Tibial nerve (tissue), 4 donors: ENCODE measurements at places on chromosomes 7 and 10.

GRCh38 chr10:70880077-70880534, 8.3 kb downstream of the PCBD1 start:
- peak; percentile 71 for DNase-seq

DNA sequence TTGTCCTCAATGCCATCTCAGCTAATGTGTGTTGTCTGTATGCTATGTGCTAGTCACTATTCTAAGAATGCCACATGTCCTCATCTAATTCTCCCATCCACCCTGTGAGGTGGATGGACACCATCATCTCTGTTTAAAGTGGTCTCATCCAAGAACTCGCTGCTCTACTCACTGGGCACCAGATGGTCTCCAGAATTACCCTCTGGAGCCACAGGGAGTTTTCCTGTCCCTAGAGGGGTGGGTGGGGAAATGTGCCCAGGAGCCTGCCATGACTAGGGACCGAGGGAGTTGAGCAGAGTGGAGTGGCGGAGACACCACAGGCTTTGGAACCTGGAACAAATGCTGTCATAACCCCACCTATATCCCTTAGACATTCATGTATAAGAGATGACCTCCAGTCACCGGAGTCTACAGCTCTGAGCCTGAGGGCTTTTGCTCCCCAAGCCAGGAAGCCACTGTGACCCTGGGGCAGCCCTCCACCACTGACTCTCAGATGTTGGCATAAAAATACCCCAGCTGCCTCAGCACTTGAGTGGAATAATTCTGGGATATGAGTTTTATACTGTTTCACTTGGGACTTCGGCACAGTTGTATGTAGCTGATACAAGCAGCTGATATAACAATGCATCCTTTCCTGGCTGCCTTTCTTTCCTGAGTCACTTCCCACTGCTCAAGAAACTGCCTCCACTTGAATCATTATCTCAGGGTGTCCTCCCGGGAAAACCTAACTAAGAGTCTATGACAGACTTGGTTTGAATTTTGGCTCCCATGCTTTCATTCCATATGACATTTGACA, 61.5 kb upstream of the RAPGEF5 start:
- no peak for DNase-seq

GRCh38 chr7:64905547-64905946, 2.5 kb downstream of the ZNF273 start:
- no peak for DNase-seq

- DNase-seq: no peak
Observed at GRCh38 chr7:17619196-17619818, 320.9 kb downstream of the AHR start.

GRCh38 chr10:62048919-62049623, 147.6 kb downstream of the ARID5B start:
- peak; percentile 85 for DNase-seq

DNA sequence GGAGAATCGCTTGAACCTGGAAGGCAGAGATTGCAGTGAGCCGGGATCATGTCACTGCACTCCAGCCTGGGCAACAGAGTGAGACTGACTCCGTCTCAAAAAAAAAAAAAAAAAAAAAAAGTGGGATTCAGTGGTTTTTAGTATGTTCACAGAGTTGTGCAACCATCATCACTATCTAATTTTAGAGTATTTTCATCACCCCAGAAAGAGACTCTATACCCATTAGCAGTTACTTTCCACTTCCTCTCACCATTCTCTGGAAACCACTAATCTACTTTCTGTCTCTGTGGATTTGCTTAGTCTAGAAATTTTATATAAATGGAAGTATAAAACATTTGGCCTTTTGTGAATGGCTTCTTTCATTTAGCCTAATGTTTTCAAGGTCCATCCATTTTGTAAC, 113.4 kb downstream of the ST7 start:
- DNase-seq: no peak

DNA sequence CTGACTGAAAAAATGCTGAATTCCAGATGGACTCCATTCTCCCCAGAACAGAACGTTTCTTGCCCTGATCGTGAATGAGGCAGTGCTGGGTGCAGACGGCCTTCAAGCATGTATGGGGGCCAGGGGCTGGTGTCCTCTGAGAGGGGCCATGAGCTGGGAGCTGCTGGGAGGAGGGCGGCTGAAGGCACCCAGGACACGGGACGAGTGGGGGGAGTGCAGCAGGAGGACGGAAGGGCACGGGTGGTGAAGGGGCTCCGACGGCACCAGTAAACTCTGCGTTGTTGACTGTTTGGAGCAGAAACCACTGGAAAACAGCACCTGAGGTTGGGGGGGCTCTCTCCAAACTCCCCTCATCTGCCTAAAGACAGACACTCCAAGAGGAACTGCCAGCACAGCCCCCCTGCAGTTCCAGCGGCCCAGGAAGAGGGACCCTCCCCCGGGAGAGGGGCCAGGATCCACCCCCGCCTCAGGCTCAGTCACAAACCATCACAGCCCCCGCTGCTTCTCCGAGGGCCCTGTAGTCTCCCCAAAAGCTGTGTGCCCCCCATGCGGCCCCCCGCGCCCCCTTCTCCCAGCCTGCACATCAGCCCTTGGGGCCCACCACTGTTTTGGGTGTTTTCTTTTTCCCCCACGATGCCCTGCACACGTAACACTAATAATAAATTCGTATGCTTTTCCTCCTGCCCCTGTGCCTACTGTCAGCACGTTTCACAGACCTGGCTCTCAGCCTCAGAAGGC, 55.5 kb downstream of the DPYSL4 start:
- DNase-seq: no peak

- no peak for DNase-seq
Observed at GRCh38 chr10:8306685-8307364, 252.3 kb downstream of the GATA3 start.

- no peak for DNase-seq
Observed at GRCh38 chr10:48224979-48225560, 49.4 kb downstream of the FRMPD2 start.

- no peak for DNase-seq
Observed at GRCh38 chr7:68678196-68678595, 920.1 kb upstream of the AUTS2 start.

DNA sequence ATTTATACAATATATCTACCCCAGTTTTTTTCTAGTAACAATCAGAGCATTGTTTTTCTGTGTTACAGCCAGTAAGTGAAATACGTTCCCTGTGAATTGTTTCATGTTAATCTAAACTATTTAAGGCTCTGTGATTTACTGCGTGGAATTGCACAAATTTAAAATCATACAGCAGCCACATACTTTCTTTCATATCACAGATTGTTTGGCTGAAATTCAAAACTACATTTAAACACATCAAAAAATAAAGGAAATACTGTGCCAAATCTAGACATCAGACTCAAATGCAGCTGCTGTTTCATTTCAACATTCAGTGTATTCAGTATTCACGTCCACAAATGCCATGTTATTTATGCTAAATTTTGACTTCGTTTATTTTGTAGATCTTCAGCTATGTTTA, 242.6 kb upstream of the HGF start:
- DNase-seq: no peak

GRCh38 chr10:97153270-97153850, 32.4 kb downstream of the SLIT1 start:
- no peak for DNase-seq

GRCh38 chr7:134891262-134891695, 95.0 kb upstream of the AGBL3 start:
- DNase-seq: peak; percentile 77

- no peak for DNase-seq
Observed at GRCh38 chr7:111112439-111112838, 21.5 kb downstream of the LRRN3 start.

- DNase-seq: no peak
Observed at GRCh38 chr10:97149079-97149531, 36.7 kb downstream of the SLIT1 start.

GRCh38 chr10:70970830-70971229, 82.5 kb upstream of the PCBD1 start:
- no peak for DNase-seq

GRCh38 chr7:81924494-81924893, 154.6 kb upstream of the HGF start:
- DNase-seq: no peak

GRCh38 chr7:44067064-44067951, 1.9 kb upstream of the PGAM2 start:
- DNase-seq: no peak

- DNase-seq: no peak
Observed at GRCh38 chr7:22008087-22008486, 62.4 kb upstream of the CDCA7L start.

DNA sequence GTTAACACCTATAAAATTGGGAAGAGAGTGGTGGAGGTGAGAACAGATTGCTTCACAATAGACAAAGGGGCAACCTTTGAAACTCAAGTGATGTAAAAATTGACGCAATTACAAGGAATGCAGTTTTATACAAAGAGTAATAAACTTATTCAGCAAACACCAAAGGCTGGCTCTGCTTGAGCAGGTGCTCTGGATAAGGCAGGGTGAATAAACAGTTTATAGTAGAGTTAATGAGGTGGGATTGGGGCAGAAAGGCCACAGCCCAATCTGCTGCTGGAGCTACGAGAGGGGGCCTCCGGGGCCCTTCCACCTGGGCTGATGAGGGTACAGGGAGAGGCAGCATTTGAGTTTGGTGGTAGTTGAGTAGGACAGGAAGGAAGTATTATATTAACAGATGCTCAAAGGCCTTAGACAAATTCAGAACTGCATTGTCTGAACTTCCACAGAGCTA, 6.0 kb downstream of the MUC12 start:
- no peak for DNase-seq

DNA sequence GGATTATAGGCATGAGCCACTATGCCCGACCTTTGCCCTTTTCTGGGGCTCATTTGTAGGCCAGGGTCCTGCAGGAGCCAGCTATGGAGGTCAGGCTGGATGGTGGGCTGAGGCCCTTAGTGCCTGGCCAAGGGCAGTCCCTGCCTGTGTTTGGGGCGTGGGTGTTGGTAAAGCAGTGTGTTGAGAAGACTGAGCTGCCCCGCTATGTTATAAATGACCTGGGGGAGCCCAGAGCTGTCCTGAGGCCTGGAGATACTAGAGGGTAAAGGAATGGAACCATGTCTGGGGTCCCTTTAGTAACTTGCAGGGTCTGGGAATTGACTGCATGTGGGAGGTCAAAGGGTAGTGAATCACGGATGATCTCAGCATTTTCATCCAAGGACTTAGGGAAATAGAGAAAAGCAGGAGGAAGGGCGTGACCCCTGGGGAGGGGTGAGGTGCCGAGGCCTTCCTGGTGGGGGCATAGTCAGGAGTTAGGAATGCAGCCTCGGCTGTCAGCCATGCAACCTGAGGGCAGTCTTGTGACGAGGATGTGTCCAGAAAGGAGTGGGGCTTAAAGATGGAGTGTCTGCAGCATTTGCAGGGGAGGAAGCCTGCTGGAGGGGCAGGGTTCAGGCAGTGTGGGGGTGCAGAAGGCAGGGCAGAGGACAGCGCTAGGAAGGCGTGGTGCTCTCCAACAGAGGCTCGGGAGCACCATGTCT, 31.5 kb downstream of the TMEM248 start:
- no peak for DNase-seq

GRCh38 chr7:36967387-36967786, 243.1 kb upstream of the AOAH start:
- DNase-seq: peak; percentile 40
